Aorta (tissue), 5 donors: ENCODE measurements at places on chromosomes 6 and 20. TPM values are rescaled to one million over a fixed set of nuclear protein-coding genes. Genes with fewer than 3 reads are reported as not detected.

The KCNB1 gene
- 2.0 TPM for total RNA-seq

- H3K27ac ChIP-seq: no peak overlapping the region
- no peaks in the 10 kb centered on the region for H3K27me3 ChIP-seq
- DNase-seq: no peak
- H3K4me1 ChIP-seq: no peaks in the 10 kb centered on the region
Observed at GRCh38 chr6:67854098-67854497, 781.0 kb upstream of the ADGRB3 start.

The SLC4A11 gene
- 0.29 TPM for total RNA-seq

DNA sequence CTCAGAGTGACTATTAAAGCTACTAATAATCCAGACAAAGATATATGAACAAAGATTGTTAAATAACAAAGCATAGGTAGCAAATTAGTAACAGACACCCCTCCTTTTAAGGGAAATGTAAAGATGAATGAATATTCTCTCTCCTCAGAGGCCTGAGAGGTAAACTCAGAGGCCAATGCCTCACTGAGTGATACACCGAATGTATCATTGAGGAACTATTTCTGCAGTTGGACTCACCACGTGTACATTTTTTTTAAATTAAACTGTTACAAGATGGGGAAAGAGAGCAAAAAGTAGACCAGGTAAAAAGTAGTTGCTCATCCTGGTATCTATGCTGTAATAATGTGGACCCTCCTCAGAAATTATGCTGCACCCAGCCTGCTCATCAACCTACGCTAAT is 72.3 kb upstream of the IPCEF1 start:
- H3K4me1 ChIP-seq: peaks cover 9% of the 10 kb centered on the region
- H3K4me3 ChIP-seq: no peak overlapping the region
- DNase-seq: no peak
- no peak overlapping the region for H3K27ac ChIP-seq
- H3K27me3 ChIP-seq: no peaks in the 10 kb centered on the region

DNA sequence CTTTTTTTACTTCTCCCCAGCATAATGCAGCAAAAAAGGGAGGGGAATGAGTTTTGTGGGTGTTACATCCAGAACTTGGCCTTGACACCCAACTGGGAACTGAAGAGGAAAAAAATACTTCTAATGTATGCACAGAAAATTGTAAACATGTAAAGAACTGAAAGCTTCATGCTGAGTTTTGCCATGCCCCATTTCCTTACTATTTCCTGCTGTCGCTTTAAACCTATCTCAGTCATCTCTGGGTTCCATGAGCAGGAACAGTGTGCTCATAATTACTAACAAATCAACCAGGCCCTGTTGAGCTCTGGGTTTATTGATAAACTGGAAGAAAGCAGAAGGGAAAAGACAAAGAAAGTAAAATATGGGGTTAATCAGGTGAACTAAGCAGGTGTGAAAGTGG is 14.2 kb downstream of the TFAP2B start:
- H3K27me3 ChIP-seq: peaks cover 2% of the 10 kb centered on the region
- H3K27ac ChIP-seq: no peak overlapping the region

DNA sequence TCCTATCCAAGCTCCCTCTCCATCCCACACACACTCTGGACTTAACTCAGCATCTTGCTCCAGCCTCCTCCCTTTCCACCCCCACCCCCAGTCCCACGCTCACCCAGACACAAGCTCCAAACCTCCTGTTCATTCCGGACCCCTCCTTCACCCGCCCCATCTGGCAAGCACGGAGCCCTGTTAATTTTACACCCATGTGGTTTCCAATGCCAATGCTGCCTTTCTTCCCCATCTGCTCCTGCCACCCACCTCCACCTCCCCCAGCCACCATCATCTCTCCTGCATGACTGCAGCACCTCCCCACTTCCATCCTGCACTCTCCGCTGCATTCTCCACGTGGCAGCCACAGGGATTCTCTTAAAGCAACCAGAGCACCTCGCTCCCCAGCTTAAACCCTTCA is 9.9 kb upstream of the CDK5RAP1 start:
- no peak overlapping the region for H3K27ac ChIP-seq
- no peaks in the 10 kb centered on the region for H3K4me1 ChIP-seq
- H3K4me3 ChIP-seq: no peak overlapping the region
- no peaks in the 10 kb centered on the region for H3K27me3 ChIP-seq
- H3K36me3 ChIP-seq: peaks cover 7% of the 10 kb centered on the region

The GTF3C6 gene
- total RNA-seq: 46.6 TPM

DNA sequence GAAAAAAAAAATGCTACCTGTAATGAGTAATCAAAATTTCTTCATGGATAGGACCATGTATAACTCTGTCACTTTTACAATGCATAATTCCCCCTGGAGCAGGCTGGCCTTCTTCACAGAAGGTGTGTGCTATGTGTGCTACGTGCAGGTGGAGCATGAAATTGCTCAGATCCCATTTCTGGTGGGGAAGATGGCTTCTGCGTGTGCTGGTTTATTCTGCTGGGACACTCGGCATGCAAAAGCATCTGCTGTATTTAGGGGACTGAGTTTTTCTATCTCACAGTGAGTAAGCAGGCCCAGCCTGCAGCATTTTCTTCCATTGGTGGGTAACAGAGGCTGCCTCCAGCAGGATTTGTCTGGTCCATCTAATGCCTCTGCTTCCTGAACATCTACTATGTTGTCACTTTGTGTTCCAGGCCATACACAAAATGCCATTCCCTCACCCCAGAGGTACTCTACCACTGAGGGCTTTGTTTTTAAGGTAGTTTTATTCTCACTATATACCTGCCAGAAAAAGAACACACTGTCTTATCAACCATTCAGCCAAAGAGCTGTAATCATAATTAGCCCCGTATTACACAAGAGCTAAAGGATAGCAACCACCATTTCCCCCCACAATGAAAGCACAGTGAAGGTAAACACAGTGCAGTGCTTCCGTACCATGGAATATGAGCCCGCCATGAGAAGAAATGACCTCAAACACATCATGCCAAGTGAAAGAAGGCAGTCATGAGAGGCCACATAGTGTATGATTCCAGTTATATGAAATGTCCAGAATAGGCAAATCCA is 62.4 kb downstream of the SYNDIG1 start:
- no peaks in the 10 kb centered on the region for H3K36me3 ChIP-seq
- no peaks in the 10 kb centered on the region for H3K27me3 ChIP-seq
- no peak for DNase-seq
- H3K27ac ChIP-seq: no peak overlapping the region

DNA sequence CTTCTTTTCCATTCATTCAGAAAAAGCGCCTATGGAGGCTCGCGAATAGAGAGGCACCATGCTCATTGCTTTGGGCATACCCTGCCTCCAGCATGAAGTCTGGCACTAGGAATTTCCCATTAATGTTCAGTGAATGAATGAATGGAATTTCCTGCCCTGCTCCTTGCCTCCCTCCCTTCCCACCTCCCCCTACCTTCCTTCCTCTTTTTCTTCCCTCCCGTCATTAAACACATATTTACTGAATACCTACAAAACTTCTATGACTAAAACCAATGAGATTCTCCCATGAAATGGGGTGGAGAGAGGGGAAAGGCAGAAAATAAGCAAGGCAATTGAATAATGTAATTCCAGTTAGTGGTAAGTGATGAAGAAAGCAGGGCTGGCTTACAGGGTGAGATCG is 213.8 kb upstream of the AGPAT4 start:
- no peak for DNase-seq
- no peak overlapping the region for H3K4me3 ChIP-seq
- H3K27me3 ChIP-seq: no peaks in the 10 kb centered on the region
- no peaks in the 10 kb centered on the region for H3K36me3 ChIP-seq
- H3K27ac ChIP-seq: no peak overlapping the region
- H3K4me1 ChIP-seq: no peaks in the 10 kb centered on the region

DNA sequence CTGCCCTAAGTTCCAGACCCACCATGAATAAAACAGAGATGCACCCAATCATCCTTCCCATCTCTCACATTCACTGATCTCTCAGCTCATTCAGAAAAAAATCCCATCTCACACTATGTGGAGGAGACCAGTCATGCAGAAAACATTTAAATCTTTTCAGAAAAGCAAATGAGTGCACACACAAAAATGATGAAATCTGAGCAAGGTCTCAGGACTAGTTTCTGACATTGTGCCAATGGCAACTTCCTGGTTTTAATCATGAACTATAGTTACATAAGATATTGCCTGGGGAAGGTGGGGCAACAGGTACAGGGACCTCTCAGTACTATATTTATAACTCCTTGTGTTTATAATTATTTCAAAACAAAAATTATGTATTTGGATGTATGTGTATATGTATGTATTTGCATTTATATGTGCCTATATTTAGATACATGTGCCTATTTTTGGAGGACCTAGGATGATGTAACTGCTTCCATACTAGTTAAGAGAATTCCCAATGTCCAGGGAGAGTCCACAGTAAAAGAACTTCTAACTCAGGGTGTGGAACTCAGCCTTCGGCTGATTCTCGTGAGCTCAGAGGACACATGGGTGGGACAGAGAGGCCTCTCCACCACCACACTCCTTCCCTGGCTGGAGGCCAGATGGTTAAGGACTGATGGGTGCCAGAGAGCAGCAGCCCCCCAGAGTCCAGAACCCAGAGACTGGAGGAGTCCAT is 71.7 kb upstream of the MAP3K4 start:
- no peaks in the 10 kb centered on the region for H3K36me3 ChIP-seq
- DNase-seq: no peak

DNA sequence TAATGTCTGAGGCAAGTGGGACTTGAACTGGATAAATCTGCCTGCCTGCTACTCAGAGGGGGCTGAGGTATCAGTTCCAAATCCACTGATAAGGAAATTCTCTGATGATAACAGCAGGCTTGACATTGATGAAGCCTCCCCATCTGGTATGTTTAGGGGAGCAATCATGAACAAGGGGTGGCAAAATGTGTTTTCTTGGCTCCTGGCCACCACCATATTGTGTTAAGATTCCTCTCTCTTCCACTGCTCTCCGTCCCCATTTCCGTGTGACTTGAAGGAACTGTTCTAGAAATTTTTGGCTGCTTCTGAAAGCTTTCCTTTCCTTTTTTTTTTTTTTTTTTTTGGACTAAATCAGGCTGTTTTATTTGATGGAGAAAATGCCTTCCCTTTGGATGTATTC is 335.3 kb upstream of the NRSN1 start:
- H3K4me3 ChIP-seq: no peak overlapping the region
- no peak for DNase-seq
- H3K27ac ChIP-seq: no peak overlapping the region
- H3K4me1 ChIP-seq: peaks cover 4% of the 10 kb centered on the region
- no peaks in the 10 kb centered on the region for H3K36me3 ChIP-seq

- no peaks in the 10 kb centered on the region for H3K36me3 ChIP-seq
- H3K4me1 ChIP-seq: no peaks in the 10 kb centered on the region
- H3K27me3 ChIP-seq: no peaks in the 10 kb centered on the region
- H3K4me3 ChIP-seq: no peak overlapping the region
- DNase-seq: no peak
Observed at GRCh38 chr6:15036690-15037245, 209.1 kb upstream of the JARID2 start.

The KIF16B gene
- 20.6 TPM for total RNA-seq

- H3K4me1 ChIP-seq: no peaks in the 10 kb centered on the region
- no peak overlapping the region for H3K4me3 ChIP-seq
- H3K27me3 ChIP-seq: no peaks in the 10 kb centered on the region
Observed at GRCh38 chr6:149435919-149436586, 36.0 kb downstream of the SUMO4 start.
